Activated CD8-positive, alpha-beta memory T cell treated with anti-CD3 and anti-CD28 coated beads for 4 hours (primary cell): ENCODE measurements at places on chromosomes 2 and 18.

- no peak for DNase-seq
These were observed 810.7 kb downstream of the LRRTM4 start for GRCh38 chr2:76711490-76711889.

- no peak for DNase-seq
These were observed 31.7 kb upstream of the COBLL1 start for GRCh38 chr2:164873210-164873908.

GRCh38 chr2:1588978-1589621, 155.2 kb downstream of the PXDN start:
- DNase-seq, result no peak

DNA sequence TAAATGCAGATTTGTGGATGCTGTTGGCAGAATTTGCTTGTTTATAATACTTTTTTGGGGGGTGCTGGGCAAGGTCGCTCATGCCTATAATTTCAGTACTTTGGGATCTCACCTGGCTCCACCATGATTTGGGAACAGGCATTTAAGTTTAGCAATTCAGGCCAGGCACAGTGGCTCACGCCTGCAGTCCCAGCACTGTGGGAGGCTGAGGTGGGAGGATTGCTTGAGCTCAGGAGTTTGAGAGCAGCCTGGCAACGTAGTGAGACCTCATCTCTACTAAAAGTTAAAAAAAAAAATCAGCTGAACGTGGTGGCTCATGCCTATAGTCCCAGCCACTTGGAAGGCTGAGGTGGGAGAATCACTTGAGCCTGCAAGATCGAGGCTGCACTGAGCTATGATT, 20.7 kb downstream of the TANC1 start:
- no peak for DNase-seq

- no peak for DNase-seq
These were observed 32.6 kb downstream of the ABCA12 start for GRCh38 chr2:215105607-215106354.

GRCh38 chr2:100199421-100199820, 57.0 kb upstream of the AFF3 start:
- no peak for DNase-seq

GRCh38 chr18:29586210-29586609, 1409.3 kb upstream of the CDH2 start:
- DNase-seq, result no peak
